ENCODE measurements at places on chromosomes 3 and 15.

DNA sequence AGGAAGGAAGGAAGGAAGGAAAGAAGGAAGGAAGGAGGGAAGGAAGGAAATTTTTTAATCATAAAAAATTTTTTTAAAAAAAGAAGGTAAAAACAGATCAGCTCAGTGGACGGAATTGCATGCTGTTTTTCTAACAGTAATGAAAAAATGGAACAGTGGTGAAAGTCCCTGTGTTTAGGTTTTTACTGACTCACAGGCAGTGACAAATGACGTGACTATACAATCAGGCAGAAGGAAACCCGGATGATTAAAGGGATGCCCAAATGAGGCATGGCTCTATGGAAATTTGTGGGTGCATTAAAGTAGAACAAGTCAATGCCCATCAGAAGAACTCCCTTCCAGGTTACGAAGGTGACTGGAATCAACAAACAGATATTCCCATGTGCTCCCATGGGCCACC is 135.0 kb downstream of the IMPG2 start:
- no peak for DNase-seq

DNA sequence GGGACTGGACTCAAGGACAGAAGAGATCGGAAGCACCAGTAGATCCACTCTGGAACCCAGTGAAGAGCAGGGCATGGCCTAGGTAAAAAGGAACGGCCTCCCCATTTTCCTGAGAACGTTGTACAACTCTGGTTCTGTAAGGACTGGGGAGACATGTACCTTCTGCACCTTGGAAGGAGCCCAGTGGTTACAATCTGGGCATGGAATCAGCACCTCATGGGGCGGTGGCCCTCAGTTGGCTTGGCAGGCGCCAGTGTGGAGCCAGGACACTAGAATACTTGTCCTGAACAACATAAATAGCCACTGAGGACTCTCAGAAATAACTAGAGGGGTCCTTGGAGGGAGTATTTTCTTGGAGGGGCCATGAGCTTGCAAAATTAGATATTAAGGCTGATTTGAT is 25.6 kb downstream of the EAF1 start:
- no peak for DNase-seq

DNA sequence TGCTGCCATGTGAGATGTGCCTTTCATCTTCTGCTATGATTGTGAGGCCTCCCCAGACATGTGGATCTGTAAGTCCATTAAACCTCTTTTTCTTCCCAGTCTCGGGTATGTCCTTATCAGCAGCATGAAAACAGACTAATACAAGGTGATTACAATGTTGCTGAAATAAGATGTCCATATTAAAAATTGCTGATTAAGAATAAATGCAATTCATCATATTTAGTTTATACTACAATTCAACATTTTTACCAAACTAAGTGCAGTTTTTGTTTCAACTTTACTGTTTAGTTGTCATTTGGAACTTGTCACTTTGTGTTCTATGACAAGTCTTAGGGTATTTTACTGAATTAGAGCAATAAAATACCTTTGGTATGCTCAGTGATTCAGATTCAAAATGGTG is 127.6 kb upstream of the TMCO5A start:
- DNase-seq = no peak

DNA sequence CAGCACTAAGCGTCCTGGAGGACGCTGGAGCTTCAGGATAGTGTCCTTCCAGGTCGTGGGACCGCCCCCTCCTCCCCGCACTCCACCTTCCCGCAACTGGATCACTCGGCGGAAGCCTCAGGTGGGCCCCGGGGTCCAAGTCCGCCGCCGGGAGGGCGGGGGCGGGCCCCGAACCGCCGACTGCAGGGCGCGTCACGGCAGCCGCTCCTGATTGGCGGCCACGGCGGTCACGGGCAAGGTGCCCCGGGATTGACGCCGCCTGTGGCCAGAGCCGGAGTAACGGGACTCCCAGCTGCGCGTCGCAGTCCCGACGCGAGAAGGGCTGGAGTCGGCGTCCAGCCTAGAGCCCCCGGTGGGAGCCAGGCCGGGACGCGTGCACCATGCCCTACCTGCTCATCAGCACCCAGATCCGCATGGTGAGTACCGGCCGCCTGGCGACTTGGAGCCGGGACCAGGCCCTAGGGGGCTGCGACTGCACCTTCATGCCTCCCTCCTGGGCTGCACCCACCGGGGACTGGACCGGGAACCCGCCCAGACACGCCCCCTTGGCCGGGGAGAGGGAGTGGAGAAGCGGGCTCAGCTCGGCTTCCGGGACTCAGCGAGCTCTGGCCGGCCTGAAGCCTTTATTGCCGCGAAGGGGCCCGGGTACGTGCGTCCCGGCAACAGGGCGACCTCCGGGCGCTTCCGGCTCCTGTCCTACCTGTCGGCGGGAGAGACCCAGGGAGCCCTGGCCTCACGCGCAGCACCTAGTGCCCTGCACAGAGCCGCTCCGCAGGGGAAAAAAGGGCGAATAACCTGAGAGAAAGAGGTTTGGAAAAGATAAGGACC is at the start of gene GCHFR:
Gene GCHFR, plus strand, starts transcription at position 268 of the 828 bp plus-strand sequence. Its CDS starts 113 bp downstream, at position 381.
- peak; percentile 24 for DNase-seq

DNA sequence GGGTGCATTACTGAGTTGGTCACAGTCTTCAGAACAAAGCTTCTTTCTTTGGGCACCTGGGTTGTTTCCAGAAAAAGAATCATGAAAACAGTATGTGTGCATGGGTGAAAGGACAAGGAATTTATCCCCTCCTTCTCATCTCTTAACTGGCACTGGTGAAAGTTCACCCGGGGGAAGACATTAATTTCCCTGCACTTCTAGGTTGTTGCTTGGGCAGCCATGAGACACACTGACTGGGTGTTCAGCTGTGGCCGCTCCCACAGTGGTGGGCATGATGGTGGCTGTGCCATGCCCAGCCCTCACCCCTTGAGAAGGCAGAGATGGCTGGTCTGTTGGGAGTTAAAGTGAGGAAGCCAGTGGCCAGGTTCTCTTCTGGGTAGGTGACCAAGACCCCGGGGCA is 16.6 kb upstream of the KY start:
- DNase-seq = no peak

DNA sequence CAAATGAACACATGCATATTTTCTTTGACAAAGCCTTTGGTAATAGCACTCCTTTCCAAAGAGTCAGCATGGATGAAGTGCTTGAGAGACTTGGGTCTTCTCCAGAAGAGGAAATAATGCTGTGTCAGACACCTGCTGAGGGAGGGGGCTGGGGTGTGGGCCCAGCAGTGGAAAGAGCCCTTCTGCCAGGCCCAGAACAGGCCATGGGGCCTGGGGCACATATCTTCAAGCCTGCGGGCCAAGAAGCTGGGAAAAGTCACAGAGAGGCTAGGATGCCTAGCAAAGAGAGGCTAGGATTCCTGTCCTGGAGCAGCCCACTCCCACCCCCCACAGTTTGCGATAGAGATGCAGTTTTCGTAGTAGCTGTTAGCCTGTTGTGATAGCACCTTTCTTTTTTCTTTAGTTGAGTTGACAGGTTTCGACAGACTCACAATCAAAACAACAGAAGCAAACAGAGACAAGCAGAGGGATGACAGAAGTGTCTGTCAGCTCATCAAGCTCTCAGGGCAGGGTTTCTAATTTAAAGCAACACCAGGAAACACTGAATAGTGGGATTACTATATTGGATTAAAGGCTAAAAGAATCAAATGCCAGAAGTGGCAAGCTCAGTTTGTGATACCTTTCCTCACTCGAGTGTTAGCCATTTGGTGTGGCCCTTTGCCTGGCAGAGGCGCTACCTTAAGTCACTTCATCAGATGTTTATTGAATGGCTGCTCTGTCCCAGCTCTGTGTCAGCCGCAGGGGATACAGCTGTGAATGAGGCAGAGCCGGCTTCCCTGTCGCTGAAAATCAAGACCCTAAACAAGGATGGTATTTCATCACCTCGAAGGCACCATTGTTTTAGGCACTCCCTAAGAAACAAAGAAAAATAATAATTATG is 19.0 kb downstream of the CMTM7 start:
- no peak for DNase-seq

- no peak for DNase-seq
Measured at GRCh38 chr3:155661042-155661441, 83.8 kb downstream of the PLCH1 start.

- DNase-seq = no peak
Measured at GRCh38 chr3:27353221-27353620, 16.0 kb downstream of the NEK10 start.

DNA sequence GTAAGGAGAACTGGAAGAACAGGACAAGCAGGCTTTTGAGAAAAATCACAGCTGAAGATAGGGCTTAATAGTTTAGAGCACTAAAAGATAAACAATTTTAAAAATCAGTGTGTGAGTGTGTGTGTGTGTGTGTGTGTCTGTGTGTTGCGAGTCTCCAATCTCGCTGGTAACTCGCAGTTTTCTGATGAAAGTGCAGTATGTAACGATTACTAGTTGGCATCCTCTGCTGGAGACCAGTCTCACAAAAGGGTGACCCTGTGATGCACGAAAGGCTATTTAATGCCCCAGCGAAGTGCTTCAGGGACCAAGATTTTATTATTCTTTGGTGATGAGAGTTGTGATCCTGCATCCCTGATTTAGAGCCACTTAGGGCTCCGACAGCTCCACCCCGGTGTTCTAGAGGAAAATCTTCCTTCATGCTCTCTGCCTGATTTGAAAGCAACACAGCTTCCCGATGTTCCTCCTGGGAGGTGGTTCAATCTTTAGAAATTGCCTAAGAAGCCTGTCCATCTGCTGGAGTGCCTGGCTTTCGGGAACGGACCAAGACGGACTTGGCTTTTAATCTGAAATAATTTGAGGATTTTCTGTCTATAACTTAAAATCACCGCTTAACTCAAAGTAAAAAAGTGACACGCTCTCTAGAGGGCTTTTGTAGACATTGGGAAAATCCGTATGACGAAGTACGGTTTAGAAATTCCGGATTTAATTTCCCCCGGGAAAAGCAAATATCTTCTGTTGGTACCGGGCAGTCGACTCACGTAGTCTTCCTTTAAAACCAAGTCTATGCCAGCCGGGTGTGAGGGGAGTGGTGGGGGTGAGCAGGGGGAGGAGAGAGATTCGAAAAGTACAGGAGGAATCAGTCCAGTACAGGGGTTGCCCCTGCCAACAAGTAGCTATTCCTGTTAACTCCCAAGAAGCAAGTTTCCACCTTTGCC is 1.1 kb upstream of the ALCAM start:
- peak; percentile 32 for DNase-seq

DNA sequence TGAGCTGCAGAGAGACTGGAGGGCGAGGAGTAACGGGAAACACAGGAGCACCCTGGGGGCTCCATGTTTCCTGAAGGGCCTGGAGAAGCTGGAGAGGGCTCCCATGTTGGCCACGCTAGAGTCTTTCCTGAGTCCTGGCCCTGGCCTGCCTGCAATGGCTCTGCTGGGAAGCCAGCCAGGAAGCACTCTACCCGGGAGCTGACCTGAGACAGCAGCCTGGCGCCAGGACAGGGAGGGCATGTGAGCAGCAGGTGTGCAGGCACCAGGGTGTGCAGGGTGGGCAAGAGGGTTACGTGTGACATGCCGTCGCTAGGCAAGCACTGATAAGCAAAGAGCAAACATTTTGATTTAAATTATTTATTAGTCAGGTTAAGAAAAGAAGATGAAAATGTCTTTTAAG is 301.4 kb downstream of the OCA2 start:
- no peak for DNase-seq

GRCh38 chr3:53211706-53212702 is 43.8 kb downstream of the TKT start:
- DNase-seq = no peak

- DNase-seq = no peak
Measured at GRCh38 chr15:25742776-25743547, 120.2 kb downstream of the ATP10A start.

DNA sequence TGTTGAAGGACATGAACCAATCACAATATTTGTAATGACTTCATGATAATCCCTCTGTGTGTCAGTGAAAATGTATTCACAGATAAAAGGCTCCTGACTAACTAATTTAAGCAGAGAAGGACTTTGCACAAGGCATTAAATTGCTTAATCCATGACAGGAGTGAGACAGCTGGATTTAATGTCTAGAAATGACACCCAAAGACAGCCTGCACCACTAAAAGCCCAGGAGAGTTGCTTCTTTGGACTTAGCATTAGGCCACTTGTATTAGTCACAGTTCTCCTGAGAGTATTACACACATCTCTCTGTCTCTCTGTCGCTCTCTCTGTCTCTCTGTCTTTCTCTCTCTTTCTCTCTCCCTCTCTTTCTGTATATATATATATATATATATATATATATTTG is 180.4 kb downstream of the GOLGA8K start:
- no peak for DNase-seq

All from GM04504 (cell line).